ENCODE measurements at places on chromosomes 3 and 15. TPM values are rescaled to one million over a fixed set of nuclear protein-coding genes. Genes with fewer than 3 reads are reported as not detected.

Gene RAB6B
- total RNA-seq = 0.78 TPM

Gene ARHGAP11A
- total RNA-seq = 4.4 TPM

DNA sequence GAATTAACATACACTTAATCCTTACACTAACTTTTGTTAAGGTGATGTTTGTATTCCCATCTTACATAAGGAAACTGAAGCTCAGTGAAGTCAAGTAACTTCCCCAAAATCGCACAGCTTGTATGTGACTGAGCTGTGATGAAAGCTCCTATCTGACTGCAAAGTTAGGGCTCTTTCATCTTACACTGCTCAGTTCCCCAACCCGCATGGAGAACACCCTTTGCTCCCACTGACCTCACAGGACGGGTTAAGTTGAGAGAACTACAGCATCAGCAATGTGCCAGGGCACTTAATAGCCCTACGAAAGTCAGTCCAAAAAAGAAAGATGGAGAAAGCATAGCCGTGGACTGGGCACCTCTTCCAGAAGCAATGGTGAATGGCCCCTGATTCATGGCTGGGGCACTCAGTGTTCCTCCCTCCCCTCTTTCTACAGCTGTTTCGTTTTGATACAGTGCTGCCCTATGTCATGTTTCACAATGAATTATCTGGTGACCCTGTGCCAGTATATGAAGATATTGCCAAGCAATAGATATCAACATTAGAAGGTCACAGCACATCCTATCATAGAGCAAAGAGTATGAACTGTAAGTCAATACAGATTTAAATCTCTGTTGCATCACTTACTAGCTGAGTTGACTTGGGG lies 38.0 kb downstream of the CADPS start:
- no peak for DNase-seq

DNA sequence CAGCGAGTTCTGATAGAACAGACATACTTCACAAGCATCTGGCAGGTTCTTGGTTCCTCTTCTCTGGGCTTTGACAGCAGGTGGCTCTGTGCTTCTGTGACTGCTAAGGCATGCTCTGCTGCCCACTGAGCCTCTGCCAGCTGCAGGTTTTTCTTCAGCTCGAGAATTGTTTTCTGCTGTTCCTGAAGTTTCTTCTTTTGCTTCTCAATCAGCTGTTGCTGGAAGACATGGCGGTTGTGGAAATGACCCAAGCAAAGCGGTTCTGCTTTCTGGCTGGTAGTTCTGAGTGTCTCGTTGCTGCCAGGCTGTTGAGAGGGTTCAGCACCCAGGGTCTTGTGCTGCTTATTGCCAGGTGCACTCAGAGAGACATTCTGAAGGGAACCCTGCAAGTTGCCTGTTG lies 50.8 kb downstream of the CCDC191 start:
- no peak for DNase-seq

- no peak for DNase-seq
Observed at GRCh38 chr3:116020989-116021388, 397.7 kb downstream of the GAP43 start.

DNA sequence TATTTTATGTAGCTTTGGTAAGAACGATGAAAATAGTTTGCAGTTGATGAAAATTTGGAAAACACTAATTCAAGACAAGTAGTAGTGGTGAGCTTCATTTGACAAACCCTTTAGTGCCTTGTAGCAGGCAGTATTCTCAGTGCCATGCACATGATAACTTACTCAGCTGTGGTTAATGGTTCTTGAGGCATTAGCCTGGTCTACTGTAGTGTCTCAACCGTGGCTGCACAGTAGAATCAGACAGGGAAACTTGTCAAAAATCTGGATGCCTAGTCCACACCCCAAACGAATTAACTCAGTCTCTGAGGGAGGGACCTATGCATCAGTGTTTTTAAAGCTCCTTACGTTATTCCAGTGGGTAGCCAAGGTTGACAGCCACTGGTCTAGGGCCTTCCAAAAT lies 45.4 kb downstream of the PSMD6 start:
- DNase-seq = no peak

DNA sequence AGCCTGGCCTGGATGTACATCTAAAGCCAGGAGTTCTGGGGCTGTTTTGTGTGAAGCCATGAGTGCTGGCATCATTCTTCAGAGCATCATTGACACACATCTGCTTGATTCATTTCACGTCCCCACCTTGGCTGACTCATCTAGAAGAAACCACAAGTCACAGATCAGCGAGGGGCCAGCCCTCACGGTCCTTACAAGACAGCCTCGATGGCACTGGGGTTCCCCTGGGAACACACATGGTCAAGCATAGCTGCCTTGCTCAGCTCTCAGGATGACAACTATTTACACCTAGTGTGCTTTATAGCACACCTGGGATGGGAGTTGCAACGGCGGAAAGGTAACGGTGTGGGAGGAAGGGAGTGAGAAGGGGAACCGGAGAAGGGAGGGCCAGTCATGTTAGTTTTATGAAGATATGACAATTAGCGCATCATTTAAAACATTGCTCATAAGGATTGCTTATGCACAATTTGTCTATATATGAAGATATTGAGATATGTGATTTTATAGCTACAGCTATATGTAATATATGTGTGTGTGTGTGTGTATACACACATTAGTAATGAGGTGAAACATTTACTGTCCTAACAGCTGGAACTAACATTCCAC lies 227.1 kb downstream of the RPLP1 start:
- no peak for DNase-seq

DNA sequence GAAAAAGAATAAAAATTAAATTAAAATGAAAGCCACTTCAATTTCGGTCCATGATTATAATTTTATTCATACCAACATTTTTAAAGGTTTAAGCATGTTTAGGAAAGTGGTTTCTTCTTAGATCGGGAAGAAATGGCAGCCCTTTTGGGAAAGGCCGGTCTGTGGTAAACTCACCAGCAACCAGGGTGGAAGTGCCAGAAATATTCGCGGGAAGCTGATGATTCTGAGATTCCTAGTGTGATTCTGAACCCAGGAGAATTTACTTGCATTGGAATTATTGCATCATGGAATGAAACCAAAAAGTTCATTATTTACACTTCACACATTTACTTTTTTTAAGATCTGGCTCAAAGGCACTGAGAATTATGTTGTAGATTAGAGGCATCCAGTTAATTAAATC lies 97.2 kb upstream of the CCNL1 start:
- no peak for DNase-seq

DNA sequence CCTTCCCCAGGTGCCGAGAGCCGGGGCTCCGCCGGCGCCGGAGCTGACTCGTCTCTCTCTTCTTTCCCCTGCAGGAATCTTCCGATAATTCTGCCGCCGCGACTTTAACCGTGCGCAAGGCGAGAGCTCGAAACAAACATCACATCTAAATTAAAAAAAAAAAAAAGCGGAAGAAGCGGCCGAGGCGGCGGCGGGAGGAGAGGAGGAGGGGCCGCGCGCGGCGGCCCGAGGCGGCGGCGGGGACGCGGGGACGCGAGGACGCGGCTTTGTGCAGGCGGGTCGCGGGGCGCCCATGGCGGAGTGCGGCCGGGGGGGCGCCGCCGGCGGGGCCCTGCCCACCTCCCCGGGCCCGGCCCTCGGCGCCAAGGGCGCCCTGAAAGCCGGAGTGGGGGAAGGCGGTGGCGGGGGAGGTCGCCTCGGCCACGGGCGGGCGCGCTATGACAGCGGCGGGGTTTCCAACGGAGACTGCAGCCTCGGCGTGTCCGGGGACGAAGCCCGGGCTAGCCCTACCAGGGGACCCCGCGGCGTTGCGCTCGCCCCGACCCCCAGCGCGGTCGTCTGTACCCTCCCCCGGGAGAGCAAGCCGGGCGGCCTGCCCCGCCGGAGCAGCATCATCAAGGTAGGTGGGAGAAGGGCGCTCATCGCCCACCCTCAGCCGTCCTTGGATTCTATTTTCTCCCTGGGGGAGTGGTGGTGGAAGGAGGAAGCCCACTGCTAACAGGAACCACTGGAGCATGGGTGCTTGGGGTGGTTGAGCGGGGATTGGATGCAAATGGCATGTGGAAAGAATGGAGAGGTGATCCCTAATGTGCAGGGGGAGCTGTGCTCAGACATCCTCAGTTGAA lies at the start of gene PLCL2:
Gene PLCL2, plus strand, starts transcription at position 208 of the 845 bp plus-strand sequence. Its CDS starts 85 bp downstream, at position 293.
- no peak for DNase-seq

GRCh38 chr3:33277193-33277882 lies at the start of gene FBXL2:
TSS of gene FBXL2 (plus strand) at chr3:33277442. CDS start at chr3:33277513, 71 bp downstream.
- no peak for DNase-seq

DNA sequence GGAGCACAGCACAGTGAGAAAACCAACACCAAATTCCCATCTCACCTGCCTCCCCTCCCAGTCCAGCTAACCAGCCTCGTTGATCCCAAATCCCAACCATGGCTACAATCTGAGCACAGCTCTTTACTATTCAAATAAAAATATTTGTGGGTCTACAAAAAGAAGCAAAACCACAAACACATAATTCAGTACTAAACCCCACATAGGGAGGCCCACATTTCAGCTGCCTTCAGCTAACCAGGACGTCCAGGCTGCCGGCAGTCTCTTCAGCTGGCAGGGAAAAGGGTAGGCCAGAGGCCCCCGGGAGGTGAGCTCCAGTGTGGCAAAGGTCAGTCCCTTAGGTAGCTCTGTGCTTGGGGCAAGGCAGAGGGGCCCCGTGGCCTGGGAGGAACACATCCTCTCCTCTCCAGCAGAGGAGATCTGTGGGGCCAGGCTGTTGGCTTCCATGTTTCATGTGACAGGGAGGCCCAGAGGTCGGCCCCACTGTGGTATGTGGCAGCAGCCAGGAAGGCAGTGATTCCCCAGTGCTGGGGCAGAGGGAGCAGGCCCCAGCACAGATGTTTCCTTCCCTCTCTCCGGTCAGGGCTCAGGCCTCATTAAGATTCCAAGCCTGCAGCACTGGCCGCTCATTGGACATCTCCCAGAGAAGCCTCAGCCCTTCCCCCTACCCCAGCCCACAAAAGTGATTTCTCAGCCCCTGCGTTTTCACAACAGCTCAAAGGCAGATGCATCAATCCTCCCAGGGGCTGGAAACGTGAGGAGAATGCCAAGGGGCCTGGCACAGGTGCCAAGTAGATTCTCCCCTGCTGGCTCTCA lies 381.4 kb downstream of the NTRK3 start:
- DNase-seq = peak; percentile 82

DNA sequence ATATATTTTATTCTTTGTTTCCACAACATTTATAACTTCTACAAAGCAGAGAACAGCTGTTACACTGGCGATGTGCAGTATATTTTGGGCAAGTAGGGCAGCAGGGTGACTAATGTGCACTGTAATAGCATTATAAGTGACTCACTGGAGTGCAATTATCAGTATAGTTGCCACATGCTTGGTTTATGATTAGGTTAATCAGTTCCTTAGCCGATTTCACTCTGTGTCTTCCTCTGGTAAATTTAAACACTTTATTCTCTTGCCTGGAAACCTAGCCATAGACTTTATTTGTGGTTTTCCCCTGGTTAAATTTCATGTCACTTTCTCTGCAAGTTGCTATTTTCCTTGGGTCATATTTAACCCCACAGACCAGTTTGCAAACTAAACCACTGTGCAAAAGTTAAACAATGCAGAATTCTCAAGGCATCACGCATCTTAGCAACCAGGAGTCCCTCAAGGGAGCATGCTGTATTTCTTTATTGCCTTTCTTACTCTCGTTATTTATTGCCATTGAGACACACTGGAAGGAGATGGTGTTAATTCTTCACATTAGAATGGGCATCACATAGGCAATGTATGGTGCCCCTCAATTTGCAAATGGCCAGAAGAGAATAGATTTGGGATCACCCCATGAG lies 690.2 kb upstream of the DPPA4 start:
- DNase-seq = no peak

GRCh38 chr3:8001712-8002111 lies 499.9 kb upstream of the LMCD1 start:
- DNase-seq = no peak

DNA sequence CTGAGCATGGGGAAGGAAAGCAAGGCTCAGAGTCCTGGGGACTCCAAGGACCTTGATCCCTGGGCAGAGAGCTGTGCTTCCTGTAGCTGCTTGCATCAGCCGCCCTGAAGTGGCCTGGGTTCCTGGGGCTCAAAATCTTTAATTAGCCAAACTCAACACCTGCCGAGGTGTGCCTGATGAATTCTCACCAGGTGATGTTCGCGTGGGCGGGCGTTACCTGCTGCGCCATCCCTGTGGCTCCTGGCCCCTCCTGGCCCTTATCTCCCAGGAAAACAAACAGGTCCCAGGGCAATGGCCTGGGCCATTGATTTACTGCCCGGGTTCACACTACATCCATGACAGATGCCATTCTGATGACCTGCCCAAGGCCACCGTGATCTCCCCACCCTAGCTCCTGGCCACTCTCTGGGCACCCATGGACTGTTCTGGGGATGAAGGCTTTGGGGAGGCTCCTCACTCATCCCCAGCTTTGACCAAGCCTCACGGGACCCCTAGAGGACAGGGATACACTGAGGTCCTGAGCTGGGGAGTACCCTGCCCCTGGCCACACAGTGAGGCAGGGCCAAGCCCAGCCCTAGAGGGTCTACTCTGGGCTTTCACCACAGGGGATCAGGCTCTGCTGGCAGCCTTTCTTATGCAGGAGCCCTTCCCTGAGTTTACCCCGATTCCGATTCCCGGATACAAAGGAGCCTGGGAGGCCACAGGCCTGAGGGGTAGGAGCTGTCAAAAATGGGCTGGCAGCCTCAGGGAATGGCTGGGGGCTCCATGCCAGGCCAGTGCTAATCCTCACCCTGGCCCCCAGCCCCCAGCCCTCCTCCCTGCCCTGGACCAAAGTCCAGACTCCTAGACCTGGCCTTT lies 5.7 kb downstream of the SLC38A3 start:
- no peak for DNase-seq

DNA sequence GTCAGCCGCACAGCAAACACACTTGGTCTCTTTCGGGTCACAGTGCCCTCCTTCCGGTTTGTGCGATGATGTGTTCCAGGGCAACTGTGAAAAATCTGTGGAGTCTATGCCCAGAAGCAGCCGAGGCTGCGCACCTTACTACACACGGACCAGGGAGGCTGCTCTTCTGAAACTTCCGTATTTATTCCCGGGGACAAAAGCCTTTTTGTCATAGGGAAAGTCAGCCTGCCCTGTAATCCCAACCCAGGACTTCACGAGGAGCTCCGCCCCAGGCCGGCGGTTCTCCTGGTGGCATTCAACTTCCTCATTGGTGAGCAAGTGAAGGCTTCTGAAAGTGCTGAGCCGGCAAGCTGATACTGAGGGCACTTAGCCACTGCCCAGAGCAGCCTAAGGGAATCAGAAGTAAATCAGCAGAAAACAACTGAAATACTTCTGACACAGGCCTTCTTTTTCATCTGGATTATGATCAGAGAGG lies 126.5 kb downstream of the FMN1 start:
- peak; percentile 92 for DNase-seq
